ENCODE measurements at places on chromosomes 3 and 15. TPM values are rescaled to one million over a fixed set of nuclear protein-coding genes. Genes with fewer than 3 reads are reported as not detected.

DNAH12 gene
- 3.0 TPM for polyA plus RNA-seq

C3orf20 gene
- polyA plus RNA-seq: 0.32 TPM

UNC13C gene
- polyA plus RNA-seq: 11.3 TPM

DNA sequence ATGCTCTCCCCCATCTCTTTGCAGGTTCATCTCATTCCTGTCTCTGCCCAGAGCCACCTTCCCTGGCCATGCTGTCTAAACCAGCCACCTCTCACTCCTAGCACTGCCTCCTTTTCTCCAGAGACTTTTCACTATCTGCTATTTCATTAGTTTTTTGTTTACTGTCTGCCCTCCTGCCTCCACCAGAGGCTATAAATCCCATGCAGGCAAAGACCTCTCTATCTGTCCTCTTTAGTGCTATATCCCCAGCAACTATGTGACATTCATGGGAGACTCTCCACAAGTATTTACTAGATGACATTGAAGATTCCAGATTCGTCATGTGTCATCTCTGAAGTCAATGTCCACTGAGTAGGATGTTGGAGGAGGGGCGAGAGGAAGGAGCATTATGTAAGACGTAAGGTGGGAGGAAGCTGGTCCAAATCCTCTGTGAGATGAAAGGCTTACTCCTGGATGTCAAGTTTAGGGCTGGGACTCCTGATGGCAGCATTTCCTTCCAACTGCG is 3.4 kb upstream of the FAM43A start:
- no peak for DNase-seq

GRCh38 chr3:194989241-194989640 is 281.7 kb downstream of the XXYLT1 start:
- DNase-seq: no peak

LIPH gene
- polyA plus RNA-seq: 0.93 TPM

- no peak for DNase-seq
Observed at GRCh38 chr3:161322781-161323568, 48.3 kb downstream of the SPTSSB start.

DNA sequence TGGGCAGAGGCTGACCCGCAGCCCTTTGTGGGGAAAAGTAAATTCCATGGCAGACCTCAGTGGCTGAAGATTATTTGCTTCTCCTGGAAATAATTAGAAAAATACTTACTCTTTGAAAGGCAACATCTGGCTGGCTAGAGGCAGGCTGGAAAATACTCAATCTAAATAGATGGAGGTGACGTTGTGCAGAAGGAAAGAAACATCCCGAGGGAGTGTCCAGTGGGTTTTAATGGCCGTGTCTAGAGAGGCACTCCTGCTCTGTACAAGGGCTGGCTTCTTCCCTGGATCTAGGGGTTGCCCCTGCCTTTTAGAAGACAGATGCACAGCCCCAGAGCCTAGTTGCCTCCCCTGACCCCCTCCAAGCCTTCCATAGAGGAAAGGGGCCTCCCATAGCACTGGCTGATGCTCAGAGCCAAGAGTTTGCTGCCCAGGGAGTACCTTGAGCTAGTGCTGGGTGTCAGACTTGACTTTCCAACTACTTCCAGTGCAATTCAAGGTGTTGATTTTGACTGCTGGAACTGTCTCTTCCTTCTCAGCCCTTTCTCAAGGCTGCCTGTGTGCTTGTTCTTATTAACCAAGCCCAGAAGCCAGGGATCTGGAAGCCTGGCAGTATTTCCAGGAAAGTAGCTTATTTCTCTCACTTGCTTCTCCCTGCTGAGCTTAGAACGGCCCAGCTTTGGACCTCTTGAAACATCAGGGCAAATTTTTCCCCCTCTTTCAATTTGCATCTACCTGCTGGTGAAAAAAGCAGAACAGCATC is 27.4 kb downstream of the CGNL1 start:
- DNase-seq: no peak

GRCh38 chr3:152177757-152178156 is 91.0 kb upstream of the MBNL1 start:
- DNase-seq: no peak

GRCh38 chr3:99753268-99753975 is 64.2 kb upstream of the CMSS1 start:
- DNase-seq: peak; percentile 59

GRCh38 chr15:66876421-66876730 is 174.3 kb downstream of the SMAD6 start:
- DNase-seq: no peak

DNA sequence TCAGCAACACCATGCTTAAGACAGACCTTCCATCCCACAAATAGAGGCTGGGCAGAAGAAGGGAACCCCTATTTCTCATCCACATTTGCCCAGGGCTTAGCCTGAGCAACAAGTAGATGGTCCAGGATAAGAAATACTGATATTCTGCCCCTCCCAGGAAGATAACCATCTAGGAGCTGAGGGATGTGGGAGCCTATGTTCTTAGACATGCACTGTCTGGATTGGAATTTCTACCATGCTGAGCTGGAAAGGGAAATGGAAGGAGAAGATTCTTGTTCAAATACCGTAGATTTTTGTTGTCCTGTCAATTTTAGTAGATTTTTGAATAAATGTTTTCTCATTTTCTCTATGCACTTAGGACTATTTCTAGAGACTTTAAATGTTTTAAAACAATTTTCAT is 450.7 kb upstream of the SEMA6D start:
- no peak for DNase-seq

GRCh38 chr3:72223116-72223515 is 438.2 kb upstream of the PROK2 start:
- DNase-seq: no peak

GRCh38 chr3:5657106-5657505 is 469.6 kb downstream of the EDEM1 start:
- no peak for DNase-seq

- DNase-seq: no peak
Observed at GRCh38 chr15:43916326-43916660, 89.5 kb downstream of the WDR76 start.

GRCh38 chr15:53658255-53658654 is 101.2 kb downstream of the WDR72 start:
- no peak for DNase-seq

DNA sequence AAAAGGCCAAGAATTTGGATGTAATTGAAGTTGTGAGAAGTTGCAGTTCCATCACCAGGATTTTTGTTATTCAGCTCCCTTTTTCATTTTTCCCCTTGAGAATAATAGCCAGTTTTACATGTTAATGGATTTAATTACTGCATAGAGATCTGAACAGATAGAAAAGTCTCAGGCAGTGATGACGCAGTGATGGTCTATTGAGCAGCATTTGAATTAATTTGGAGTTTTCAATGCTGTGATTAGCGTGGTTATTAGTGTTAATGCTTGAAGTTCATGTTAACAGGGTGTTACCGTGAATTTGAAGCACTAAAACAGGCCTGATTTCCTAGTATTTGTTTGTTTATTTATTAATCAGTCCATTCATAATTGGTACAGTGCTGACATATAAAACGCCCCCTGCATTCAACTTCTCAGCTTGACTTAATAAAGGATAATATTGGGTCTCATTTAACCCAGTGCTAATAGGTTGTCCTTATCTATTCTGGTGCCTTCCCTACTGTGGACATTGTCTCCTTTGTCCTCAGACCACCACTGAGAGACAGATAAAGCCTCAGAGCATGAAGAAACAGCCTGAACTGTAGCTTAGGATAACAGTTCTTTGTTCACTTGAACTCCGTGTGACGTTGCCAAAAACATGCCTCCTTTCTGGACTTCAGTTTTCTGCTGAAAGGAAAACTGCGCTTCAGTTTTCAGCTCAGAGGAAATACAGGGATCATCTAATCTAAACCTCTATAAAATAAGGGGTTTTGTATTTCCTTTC is 82.4 kb downstream of the RTP4 start:
- no peak for DNase-seq

DNA sequence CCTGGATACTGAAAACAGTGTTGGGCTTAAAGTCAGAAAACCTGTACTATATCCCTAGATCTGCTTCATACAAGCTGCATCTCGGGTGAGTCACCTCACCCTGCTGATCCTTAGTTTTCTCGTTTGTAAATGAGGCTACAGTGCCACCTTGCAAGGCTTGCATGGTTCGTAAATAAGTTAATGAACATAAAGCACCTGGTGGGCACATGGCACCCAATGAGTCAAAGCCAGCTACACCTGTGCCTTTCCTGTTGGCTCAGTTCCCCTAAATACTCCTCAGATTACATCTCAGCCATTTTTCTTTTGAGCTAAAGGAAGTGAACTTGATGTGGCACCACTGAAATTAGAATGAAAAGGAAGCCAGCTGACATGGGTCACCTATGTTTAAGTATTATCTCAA is 26.5 kb downstream of the RTP1 start:
- no peak for DNase-seq

KBTBD12 gene
- 1.5 TPM for polyA plus RNA-seq

SLC24A5 gene
- polyA plus RNA-seq: 2.0 TPM

DNA sequence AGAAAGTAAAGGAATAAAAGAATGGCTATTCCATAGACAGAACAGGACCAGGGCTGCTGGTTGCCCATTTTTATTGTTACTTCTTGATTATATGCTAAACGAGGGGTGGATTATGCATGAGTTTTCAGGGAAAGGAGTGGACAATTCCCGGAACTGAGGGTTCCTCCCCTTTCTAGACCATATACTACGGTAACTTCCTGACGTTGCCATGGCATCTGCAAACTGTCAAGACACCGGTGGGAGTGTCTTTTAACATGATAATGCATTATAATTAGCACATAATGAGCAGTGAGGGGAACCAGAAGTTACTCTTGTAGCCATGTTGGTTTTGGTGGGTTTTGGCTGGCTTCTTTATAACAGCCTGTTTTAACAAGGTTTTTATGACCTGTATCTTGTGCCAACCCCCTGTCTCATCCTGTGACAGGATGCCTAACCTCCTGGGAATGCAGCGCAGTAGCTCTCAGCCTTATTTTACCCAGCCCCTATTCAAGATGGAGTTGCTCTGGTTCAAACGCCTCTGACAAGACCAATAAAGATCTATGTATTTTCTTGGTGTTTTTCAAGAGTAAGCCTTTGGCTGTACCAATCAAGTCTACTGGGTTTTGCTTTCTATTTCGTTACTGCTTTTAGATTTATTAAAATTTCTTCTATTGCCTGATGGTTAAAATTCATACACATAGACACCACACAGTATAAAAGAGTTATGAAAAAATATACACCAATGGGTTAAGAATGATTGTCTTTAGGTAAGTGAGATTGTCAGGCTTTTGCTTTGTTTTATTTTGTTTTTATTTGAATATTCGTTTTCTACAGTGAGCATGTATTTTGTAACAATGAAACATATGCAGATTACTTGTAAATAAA is 37.4 kb upstream of the CTDSPL start:
- no peak for DNase-seq

Measured in left kidney (tissue), 8 donors.